Stimulated activated CD8-positive, alpha-beta memory T cell treated with anti-CD3 and anti-CD28 coated beads, Interleukin-7, amount 100 ng/mL, for 1 hour (primary cell): ENCODE measurements at places on chromosomes 1 and 21.

DNA sequence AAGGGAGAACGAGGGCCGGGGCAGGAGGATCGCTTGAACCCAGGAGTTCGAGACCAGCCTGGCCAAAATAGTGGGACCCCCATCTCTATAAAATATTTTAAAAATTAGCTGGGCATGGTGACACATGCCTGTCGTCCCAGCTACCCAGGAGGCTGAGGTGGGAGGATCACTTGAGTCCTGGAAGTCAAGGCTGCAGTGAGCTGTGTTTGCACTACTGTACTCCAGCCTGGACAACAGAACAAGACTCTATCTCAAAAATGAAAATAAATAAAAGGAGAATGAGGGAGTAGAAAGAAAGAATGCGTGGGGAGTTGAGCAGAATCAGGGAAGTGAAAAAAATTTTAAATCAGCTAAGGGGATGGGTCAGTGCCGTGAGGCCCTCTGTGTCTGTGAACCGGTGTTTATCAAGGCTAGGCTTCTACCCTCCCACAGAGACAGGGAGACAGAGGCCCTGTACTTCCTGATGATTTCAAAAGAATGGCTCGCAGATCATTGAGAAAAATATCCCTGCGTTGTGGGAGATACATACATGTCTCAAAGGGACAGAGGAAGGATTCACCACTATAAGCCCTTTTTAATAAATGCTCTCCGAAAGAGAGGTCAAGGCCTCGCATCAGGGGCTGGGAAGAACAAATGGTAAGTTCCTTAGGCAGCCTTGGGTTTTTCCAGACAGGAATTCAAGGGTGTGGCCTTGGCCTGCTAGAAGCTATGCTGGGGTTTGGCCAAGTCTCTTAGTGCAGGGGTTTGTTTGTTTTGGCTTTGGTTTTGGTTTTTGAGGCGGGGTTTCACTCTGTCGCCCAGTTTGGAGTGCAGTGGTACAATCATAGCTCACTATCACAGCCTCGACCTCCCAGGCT lies 20.7 kb downstream of the IL10RB start:
- no peak for DNase-seq

- no peak for DNase-seq
These were observed 459.5 kb upstream of the CXADR start for GRCh38 chr21:17053321-17053720.

DNA sequence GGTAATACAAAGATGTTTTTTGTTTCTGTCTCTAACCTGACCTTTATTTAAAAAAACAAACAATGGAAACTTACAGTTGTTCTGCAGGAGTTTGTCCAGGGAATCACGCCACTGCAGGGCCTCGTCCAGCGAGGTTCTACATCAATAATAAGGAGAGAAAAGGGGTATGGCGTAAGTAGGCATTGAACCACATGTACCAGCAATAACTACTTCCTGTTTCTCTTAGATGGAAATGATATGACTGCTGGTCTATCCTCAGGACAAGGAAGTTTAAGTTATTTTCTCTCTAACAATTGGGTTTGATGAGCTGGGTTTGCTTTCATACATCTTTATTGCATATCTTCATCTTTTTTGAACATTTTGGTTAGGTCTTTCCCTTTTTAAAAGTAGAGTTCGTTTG lies 40.9 kb downstream of the RGS5 start:
- DNase-seq = no peak

- no peak for DNase-seq
These were observed 107.6 kb downstream of the LHX9 start for GRCh38 chr1:198024782-198025181.

GRCh38 chr1:43867976-43868740 lies 65.4 kb upstream of the ARTN start:
- DNase-seq = no peak

DNA sequence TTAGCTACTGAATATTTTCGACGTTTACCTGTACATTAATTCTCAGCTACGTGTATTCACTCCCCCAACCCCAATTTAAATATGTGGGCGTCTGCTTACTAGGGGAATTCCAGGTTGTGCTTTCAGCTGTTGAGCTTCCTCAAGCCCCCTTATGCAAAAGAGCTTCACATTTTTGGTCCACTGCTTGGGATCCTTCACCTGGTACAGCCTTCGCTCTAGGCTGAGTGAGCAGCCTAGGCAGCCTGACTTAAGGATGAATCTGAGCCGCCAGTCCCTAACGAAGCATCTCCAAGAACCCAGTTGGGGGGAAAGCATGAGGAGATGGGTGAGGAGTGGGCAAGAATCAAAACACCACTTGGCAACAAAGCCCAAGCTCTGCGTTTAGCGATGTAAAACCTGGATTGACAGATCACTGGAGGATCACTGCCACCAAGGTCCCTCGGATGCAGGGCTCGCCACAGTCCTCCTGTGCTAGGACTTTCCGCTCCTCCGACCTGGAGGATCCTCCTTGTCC lies 674 bp downstream of the BCL10 start:
- DNase-seq = no peak

DNA sequence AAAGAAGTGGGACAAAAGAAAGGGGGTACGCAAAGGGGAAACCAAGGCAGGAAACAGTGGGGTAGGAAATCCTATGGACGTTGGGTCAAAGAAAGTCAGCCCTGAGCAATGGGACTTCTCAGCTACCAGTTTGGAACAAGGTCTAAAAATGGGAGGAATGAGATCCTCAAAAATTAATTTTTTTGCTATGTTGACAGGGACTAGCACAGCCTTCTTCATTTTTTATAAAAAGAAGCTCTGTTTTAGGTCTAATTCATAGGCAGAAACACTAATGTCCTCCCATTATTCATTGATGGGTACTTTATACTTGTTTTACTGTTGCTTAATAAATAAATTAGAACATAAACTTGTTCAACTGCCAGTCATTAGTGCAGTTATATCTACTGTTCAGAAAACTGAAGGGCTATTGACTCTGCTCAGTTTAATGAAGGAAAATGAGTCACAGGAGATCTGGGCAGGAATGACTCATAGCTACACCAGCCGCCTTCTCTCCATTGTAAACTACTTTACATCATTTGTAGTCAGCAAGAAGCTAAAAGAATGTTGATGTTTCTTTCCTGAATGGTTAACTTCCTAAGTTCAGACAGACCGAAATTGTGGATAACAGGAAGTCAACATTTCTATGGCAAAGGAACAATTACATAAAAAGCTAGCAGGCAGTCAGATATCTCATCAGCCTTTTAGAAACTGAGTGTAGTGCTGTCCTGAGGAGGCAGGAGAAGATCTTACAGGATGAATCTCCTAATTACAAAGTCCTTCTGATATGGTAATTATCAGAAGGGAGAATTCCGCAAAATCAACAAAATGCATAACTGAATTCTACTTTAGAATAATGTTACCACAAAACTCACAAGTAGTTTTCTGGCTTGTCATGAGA lies 356.4 kb upstream of the PKN2 start:
- no peak for DNase-seq

- peak; percentile 20 for DNase-seq
These were observed 3.9 kb upstream of the NUAK2 start for GRCh38 chr1:205325334-205325884.

DNA sequence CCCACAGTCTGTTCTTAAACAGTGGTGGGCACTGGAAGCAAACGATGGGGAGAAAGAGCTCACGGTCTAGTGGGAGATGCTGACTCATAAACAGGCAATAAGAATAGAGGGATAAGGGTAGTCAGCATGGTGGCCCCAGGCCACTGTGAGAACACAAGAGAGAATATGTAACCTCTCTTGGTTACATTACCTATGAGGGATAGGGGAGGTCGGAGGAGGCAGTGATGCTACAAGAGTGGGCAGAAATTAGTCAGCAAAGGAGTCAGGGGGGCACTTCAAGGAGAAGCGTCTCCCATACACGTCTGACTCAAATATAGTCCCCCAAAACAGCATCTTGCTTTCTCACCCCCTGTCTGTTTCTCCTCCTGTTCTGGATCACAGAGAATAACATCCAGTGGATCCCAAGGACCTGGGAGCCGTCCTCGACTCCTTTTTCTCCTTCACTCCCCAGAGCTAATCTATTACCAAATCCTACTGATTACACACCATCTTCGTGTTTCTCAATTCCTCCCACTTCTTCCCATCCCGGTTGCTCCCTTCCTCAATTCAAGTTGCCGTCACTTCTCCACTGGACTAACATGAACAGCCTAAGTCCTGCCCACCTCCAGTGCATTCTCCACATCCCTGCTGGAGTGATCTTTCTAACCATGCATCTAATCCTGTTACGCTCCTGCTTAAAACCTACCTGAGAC lies 2.1 kb downstream of the SLAMF8 start:
- no peak for DNase-seq

GRCh38 chr21:14064296-14064645 lies 146.5 kb downstream of the LIPI start:
- DNase-seq = no peak

DNA sequence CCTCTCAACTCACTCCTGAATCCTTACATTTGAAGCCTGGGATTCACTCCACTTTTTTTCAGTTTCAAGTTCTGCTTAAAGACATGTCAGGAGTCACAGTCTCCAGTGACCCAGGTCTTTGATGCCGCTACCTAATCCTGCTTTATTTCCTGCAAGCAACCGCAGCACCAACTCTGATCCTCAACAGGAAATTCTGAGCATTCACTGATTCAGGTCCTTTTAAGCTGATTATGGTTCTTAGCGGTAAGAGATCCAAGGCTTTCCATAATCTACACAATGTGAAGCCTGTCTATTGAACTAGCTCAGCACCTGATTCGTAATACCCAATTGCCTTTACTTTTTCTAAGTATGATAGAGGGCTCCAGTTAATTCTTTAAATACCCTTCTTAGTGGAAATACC lies 43.7 kb upstream of the PIGC start:
- no peak for DNase-seq

DNA sequence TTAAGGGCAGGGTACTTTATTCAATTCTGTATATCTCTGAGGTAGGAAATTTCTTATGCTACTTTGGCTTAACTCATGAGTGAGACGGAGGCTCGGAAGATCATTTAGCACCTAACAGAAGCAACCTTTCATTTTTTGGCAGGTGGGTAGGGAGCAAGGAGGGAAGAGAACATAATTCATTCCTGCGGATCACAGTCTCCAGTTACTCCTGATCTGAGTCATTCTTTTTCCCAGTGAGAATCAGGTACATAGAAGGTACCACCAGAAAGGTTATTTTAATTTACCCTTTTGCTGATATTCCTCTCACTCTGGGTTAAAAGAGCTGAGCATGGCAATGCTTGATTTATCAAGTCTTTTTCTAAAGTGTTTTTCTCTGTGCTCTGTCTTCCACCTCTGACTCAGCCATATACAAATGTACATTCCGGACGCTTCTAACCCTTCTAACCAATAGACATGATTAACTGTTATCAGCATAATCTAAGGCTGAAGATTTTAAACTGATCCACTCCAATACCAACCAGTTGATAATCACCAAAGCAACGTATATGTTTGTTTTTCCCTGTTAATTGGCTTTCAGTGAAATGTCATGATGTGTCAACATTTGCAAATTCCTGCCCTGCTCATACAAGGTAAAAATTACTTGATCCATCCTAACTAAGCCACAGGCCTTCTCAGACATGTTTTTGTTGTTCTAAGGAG lies 271.7 kb downstream of the DUSP10 start:
- no peak for DNase-seq

DNA sequence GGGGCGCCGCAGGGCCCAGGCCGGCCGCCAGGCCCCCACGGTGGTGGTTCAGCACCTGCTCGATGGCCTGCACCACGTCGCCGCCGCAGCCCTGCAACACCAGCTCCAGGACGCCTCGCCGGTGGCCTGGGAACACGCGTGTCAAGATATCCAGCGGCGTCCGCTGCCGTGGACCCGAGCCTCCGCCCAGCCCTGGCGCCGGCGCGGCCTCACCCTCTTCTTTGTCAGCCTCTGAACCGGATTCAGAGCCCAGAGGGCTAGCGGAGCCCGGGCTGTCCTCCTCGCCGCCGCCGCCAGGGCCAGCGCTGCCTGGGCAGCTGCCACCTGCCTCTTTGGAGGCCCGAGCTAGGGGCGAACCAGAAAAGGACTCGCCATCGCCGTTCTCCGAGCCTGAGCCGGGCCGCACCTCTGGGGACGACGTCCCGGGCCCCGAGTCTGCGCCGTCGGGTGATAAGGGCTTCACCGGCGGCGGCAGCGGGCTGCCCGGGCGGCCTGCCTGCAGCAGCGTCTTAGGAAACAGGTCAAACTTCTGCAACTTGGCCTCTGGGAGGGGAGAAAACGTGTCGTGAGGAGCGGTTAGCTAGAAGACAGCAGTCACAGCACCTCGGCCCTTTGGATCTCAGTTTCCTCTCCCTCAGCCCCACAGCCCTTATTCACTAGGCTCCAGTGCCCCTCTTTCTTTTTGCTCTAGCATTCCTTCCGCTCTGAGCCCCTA lies 3.9 kb downstream of the DMRTA2 start:
- no peak for DNase-seq

- DNase-seq = no peak
These were observed 226.3 kb downstream of the SETD4 start for GRCh38 chr21:35833991-35834390.

DNA sequence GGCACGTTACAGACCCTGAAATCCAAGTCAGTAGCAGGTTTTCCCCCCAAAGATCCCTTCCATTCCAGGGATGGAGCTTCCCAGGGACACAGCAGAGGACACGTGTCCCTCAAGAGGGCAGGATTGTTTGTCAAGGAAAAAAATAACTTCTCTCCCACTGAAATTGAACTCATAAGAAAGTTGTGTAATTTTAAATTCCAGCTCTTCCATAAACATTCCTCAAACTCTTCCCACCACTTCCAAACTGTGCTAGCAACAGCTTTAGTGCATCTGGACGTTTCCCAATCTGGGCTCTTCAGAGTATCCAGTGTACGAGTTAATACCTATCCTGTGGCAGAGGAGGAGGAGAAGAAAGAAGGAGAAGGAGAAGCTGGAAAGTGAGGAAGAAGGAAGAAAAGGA lies 79.6 kb downstream of the PSMG1 start:
- DNase-seq = no peak

- DNase-seq = no peak
These were observed at the start of gene CAPN9 for GRCh38 chr1:230747127-230747730. Gene CAPN9 (plus strand): TSS chr1:230747388. CDS start chr1:230747497, 109 bp downstream.

DNA sequence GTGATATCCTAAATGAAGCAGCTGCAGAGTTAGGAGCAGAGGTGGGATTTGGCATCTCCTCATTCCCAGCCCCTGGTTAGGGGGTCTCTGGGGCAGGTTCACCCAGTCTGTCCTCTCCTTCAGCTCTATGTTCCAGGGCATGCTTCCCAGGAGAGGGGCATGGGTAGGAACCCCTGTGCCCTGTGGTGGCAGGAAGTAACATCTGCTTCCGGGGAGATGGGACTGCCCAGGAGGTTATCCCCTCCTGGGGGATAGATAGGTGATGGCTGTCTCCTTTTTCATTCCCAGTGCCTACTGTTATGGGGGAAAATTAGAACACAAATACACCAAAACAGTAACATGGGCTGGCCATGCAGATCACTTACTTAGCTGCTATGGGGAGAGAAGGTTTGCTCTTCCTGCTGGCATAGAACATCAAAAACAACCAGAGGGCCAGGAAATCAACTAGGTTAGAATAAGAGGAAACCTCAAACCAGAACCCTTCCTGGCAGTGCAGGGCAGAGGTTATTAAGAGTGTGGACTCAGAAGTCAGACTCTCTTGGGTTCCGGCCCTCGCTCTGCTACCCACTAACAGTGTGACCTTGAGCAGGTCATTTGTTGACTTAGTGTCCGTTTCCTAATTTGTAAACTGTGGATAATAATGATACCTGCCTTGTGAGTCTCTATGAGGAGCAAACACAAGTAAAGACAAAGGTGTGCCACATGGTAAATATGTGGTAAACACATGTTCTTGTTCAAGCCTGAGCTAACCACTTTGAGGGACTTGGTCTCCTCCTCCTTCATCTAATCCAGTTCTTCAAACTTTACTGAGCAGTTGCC lies 157.8 kb upstream of the JUN start:
- no peak for DNase-seq
